ENCODE measurements at places on chromosomes 7 and 10.

DNA sequence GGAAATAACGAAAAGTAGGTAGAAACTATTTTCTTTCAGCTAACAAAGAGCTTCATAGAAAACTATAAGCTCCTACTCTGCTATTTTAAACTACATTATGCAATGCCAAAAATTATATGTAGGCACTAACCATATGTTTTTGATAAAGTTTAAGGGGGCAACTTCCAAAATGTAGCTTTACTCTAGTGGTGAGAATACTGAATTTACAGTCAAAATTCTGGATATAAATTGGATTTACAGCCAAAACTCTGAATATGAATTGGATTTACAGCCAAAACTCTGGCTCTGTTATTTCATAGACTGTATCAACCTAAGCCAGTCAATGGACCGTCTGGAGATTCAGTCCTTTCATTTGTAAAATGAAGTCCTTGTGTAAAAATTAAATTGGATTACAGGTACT lies 86.8 kb upstream of the ANK3 start:
- no peak for DNase-seq

DNA sequence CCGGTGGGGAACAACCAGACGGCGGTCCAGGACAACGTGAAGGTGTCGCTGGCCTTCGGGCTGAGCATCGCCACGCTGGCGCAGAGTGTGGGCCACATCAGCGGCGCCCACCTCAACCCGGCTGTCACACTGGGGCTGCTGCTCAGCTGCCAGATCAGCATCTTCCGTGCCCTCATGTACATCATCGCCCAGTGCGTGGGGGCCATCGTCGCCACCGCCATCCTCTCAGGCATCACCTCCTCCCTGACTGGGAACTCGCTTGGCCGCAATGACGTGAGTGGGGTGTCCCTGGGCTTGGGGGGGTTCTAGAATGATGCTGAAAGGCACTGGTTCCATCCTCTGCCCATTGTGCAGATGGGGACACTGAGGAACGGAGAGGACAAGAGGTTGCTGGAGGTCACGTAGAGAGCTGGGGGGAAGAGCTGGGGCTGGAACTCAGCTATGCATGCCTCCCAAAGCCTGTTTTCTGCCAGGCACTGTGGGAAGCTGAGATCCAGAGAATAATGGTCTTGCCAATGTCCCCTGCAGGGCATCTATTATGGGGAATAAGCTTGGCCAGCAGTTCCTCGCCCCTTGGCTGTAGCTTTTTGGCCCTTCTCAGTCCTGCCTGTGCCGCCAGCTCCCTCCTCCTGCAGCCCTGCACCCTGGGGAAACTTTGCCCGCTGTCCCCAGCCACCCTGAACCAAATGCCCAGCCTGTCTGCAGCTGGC lies 523 bp downstream of the AQP1 start:
- no peak for DNase-seq

- DNase-seq, result no peak
Observed at GRCh38 chr10:89306434-89307268, 4.8 kb downstream of the IFIT2 start.

DNA sequence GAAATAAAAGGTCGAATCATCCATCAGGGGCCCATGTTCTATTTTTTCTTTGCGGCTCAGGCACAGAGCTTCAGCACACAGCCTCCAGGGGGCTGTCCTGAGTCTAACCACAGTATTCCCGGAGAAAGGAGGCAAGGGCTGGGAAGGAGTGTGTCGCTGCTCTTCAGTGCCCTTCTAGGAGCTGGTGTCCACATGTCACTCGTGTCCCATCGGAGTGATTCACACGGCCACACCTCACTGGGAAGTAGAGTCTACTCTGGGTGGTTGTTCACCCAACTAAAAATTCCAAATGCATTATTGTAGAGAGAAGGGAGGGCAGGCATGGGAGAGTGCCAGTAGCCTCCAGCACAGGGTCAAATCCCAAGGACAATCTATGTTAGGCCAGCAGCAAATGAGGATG lies 114.8 kb upstream of the LANCL2 start:
- DNase-seq, result no peak

DNA sequence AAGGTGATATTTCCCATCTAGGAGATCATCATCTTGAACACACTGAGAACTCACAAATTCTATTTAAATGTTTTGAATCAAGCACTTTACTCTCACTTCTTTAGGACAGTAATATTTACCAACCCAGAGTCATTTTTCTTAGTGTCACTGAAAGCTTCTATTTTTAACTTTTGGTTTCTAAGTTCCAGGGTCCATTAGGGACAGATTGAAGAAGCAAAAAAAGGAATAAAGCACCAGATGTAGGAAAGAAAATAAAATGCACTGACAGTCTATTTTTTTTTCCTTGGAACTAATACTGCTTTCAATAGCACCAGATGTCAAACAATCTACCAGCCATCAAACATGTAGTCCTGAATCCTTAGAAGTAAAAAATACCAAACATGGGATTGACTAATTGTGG lies 526.7 kb upstream of the LRRN3 start:
- DNase-seq, result no peak

GRCh38 chr10:54903745-54904144 lies 102.7 kb upstream of the PCDH15 start:
- no peak for DNase-seq

- peak; percentile 68 for DNase-seq
Observed at GRCh38 chr7:150432915-150433892, 17.2 kb upstream of the GIMAP8 start.

DNA sequence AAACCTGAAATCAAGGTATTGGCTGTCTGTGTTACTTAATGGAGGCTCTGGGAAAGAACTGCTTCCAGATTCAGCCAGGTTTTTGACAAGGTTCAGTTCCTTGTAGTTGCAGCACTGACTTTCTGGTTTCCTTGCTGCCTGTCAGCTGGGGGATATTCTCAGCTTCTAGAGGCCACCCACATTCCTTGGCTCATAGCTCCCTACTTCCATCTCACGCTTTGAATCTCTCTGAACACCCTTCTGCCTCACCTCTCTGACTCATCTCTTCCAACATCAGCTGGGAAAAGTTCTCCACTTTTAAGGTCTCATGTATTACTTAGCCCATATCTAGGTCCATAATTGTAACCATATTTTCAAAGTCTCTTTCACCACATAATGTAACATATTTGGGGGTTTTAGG lies 22.9 kb upstream of the GPR22 start:
- DNase-seq, result no peak

All from MM.1S (cell line).